ENCODE measurements at places on chromosomes 12 and 14. TPM values are rescaled to one million over a fixed set of nuclear protein-coding genes. Genes with fewer than 3 reads are reported as not detected.

Gene DDX24
- total RNA-seq: 89.6 TPM

Gene STAC3
- total RNA-seq: 3.3 TPM

Gene SIX1
- 0.41 TPM for total RNA-seq

Gene ASCL1
- not detected for total RNA-seq

Gene ANO2
- total RNA-seq: 4.5 TPM

- no peaks in the 10 kb centered on the region for H3K4me1 ChIP-seq
- H3K27me3 ChIP-seq: peaks cover 2% of the 10 kb centered on the region
- no peaks in the 10 kb centered on the region for H3K36me3 ChIP-seq
- no peak overlapping the region for H3K4me3 ChIP-seq
These were observed 47.4 kb downstream of the AVPR1A start for GRCh38 chr12:63103494-63104131.

DNA sequence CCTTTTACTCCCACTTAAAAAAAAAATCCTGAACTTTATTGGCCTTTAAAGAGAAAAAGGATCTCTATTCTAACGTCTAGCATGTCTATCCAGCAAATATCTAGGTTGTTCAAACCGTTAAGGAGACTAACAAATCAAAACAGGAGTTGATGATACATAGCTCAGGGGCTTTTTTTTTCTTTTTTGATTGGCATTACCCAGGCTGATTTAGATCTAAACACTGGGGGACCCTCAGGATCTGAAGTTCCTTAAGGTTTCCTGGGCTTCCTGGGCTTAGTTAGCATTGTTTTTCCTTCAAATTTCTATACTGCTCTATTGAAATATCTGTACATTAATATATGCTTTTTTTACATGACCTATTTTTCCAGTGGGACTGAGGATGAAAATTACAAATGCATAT lies 42.3 kb downstream of the EFCAB11 start:
- no peak overlapping the region for H3K4me3 ChIP-seq
- H3K27ac ChIP-seq: peak overlapping the region; percentile 77
- H3K36me3 ChIP-seq: no peaks in the 10 kb centered on the region
- H3K4me1 ChIP-seq: no peaks in the 10 kb centered on the region
- H3K27me3 ChIP-seq: no peaks in the 10 kb centered on the region
- no peak for DNase-seq

- DNase-seq: no peak
- H3K27ac ChIP-seq: no peak overlapping the region
- no peaks in the 10 kb centered on the region for H3K27me3 ChIP-seq
- H3K4me3 ChIP-seq: no peak overlapping the region
These were observed 211.8 kb downstream of the ANO2 start for GRCh38 chr12:5733136-5733755.

DNA sequence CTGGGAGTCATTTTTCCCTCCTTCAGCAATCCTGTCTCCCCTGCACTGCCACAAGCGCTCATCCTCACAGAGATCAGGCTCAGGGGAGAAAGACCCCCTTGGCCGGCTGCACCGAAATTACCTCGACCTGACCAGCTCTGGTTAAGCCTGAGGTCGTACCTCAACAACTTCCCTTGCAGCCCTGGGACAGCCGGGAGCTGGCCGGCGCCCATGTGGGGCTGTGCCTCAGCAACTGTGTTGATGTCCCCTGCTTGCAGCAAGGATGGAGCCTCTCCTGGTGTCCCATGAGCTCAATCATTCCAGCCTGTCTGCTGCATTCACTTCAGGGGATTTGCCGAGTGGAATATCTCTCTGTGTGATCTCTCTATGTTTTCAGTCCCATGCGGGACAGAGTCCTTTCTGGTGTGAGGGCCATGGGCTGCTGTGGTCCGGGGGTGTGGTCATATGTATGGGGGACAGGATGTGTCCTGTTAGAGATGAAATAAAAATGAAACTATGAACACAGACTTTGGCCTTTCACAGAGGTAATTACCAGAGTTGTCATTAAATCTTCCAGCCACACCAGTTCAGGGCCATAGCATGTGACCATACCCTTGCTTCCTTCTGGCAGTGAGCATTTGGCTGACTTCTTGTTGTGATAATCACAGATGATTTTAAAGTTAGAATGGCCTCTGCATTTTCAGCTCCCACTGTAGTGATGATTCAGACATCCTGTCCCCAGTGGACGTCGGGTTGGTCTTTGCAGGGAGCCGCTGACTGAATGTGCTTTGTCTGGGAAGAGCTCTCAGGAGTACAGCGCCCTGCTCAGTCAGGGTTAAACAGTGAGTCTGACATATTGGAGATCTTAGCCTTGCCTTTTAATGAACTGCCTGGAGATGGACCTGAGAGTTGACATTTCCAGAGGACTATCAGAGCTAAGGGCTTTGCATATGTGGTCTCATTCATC lies 405.9 kb downstream of the AACS start:
- H3K4me3 ChIP-seq: no peak overlapping the region
- H3K4me1 ChIP-seq: no peaks in the 10 kb centered on the region
- H3K36me3 ChIP-seq: no peaks in the 10 kb centered on the region
- no peak for DNase-seq

GRCh38 chr12:109721276-109721675 lies 7.7 kb downstream of the FAM222A start:
- H3K4me1 ChIP-seq: peaks cover 55% of the 10 kb centered on the region
- peaks cover 5% of the 10 kb centered on the region for H3K36me3 ChIP-seq
- DNase-seq: no peak
- H3K27me3 ChIP-seq: peaks cover 11% of the 10 kb centered on the region
- H3K4me3 ChIP-seq: no peak overlapping the region

DNA sequence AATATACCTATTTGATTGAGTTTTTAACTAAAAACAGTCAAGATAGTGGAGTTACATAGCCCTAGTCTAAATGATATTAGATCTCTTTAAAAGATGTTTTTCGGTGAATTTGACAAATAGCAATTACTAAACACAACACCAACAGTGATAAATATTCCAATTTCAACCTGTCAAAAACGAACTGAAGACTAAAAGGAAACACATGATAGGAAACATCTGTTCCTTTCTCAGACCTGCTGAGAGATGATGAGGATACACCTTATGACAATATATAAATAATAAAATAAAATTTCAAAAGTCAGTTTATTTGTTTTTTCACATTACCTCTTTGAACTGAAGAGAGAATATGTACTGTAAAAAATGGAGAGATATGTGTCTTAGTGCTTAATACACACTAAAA lies 232.7 kb downstream of the RASSF9 start:
- DNase-seq: no peak
- no peak overlapping the region for H3K4me3 ChIP-seq
- no peaks in the 10 kb centered on the region for H3K4me1 ChIP-seq
- no peaks in the 10 kb centered on the region for H3K27me3 ChIP-seq

DNA sequence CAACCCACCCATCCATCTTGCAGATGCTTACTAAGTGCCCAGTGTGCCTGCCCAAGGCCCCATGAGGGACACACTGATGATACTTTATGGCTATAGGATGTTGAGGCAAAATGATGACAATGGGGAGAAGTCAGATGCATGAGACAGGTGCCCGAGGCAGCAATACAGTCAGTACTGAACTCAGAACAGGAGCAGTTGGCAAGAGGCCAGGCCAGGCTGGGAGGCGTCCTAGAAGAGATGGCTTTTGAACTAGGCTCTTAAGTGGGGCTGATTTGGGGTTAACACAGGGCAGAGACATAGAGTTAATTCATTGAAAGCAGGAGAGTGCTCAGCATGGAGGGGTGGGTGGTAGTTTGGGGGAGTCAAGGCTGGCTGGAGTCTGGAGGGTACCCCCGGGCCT lies 15.6 kb downstream of the PLBD2 start:
- H3K4me3 ChIP-seq: peak overlapping the region; percentile 24
- no peak overlapping the region for H3K27ac ChIP-seq
- no peak for DNase-seq
- peaks cover 9% of the 10 kb centered on the region for H3K36me3 ChIP-seq
- H3K4me1 ChIP-seq: no peaks in the 10 kb centered on the region

GRCh38 chr14:21985081-21985480 lies 311.5 kb upstream of the OR4E1 start:
- no peaks in the 10 kb centered on the region for H3K4me1 ChIP-seq
- no peaks in the 10 kb centered on the region for H3K27me3 ChIP-seq
- H3K4me3 ChIP-seq: no peak overlapping the region

DNA sequence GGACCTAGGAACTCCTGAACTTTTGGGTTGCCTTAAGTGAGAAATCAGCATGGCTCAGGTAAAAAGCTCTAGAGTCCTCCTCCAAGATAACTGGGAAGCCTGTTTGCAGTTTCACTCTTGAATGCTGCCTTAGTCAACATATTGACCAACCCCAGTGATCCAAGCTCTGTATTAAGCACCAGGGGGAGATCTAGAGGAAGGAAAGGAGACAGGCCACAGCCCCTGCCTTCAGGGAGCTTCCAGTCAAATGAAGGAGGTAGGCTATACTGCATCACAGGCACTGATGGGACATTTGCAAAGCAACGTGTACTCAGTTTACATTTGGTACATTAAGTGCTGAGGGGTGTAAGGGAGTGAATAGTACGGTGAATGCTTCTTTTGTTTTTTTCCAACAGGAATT lies 1.2 kb upstream of the CSAD start:
- peaks cover 40% of the 10 kb centered on the region for H3K4me1 ChIP-seq
- peaks cover 15% of the 10 kb centered on the region for H3K27me3 ChIP-seq
- peaks cover 49% of the 10 kb centered on the region for H3K36me3 ChIP-seq
- no peak for DNase-seq
- H3K4me3 ChIP-seq: peak overlapping the region; percentile 95

DNA sequence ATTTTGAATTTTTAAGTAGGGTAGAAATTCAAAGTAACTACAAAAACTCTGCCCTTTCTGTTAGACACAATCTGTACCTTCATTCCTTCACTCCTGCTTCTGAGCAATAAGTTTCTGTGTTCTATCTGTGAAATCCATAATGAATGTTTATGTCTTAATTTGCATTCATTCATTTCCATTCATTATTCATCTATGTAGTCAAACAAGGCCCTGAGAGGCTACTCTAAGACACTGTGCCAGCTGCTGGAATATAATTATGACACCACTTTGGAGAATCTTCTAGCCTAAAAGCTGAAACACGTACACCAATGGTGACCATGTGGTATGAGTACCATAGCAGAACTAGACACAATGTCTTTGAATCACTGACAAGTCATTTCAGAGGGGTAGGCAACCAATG lies 199.9 kb upstream of the FAR2 start:
- no peak overlapping the region for H3K4me3 ChIP-seq
- H3K27me3 ChIP-seq: no peaks in the 10 kb centered on the region
- H3K36me3 ChIP-seq: no peaks in the 10 kb centered on the region
- H3K27ac ChIP-seq: no peak overlapping the region
- DNase-seq: no peak
- H3K4me1 ChIP-seq: no peaks in the 10 kb centered on the region

- H3K4me3 ChIP-seq: no peak overlapping the region
- no peak overlapping the region for H3K27ac ChIP-seq
- H3K4me1 ChIP-seq: peaks cover under 1% of the 10 kb centered on the region
- peaks cover 2% of the 10 kb centered on the region for H3K27me3 ChIP-seq
- DNase-seq: no peak
These were observed 80.4 kb downstream of the PPFIBP1 start for GRCh38 chr12:27604431-27604830.

- no peak overlapping the region for H3K4me3 ChIP-seq
- DNase-seq: no peak
- H3K27me3 ChIP-seq: peaks cover 7% of the 10 kb centered on the region
- peaks cover 20% of the 10 kb centered on the region for H3K4me1 ChIP-seq
These were observed 36.9 kb upstream of the SINHCAF start for GRCh38 chr12:31362759-31363415.

DNA sequence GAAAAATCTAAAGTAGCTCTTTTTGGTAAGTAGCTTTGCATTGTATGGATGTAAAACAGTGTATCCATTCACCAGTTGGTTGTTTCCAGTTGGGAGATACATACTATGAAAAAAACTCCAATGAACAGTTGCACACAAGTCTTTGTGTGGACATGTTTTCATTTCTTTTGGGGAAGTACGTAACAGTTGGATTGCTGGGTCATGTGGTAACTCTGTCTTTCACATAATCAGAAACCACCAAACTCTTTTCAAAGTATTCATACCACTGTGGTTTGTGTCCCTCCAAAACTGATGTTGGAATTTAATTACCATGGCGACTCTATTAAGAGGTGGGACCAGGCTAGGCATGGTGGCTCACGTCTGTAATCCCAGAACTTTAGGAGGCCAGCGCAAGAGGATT lies 58.9 kb upstream of the RESF1 start:
- H3K4me3 ChIP-seq: no peak overlapping the region
- no peak overlapping the region for H3K27ac ChIP-seq
- peaks cover 9% of the 10 kb centered on the region for H3K4me1 ChIP-seq
- DNase-seq: no peak
- peaks cover 4% of the 10 kb centered on the region for H3K27me3 ChIP-seq

GRCh38 chr14:36346052-36346451 lies 25.6 kb upstream of the MBIP start:
- DNase-seq: no peak
- H3K4me3 ChIP-seq: no peak overlapping the region
- peaks cover 2% of the 10 kb centered on the region for H3K27me3 ChIP-seq
- H3K27ac ChIP-seq: no peak overlapping the region
- H3K4me1 ChIP-seq: no peaks in the 10 kb centered on the region

- H3K4me1 ChIP-seq: no peaks in the 10 kb centered on the region
- no peaks in the 10 kb centered on the region for H3K27me3 ChIP-seq
- no peak overlapping the region for H3K4me3 ChIP-seq
- H3K36me3 ChIP-seq: no peaks in the 10 kb centered on the region
These were observed 717.8 kb upstream of the SEL1L start for GRCh38 chr14:82251494-82251893.

DNA sequence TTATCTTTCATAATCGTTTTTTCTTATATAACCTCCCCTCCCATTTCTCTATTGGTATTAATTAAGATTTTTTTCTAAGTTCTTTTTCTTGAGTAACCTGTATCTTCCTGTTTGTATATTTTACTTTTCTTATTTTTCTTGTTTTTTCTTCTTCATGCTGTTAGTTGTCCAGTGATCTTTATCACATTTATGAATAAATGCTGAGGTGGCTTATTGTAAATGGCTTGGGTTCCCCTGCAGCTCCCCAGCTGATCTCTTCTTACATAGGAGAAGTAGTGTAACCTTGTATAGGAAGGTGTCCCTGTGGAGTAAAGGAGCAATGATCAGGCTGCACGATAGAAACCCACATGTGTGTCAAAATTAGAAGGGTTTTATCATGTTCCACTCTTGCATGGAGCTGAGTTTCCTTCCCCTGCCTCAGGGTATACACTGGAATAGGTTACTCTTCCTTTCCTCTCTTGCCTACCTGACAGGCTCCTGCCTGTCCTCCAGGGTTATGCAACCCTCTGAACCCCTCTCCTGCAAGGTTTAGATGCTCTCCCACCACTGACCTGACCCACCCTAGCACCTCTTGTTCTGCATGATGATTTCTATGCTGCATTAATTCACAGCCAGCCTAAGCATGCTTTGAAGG lies 334.8 kb upstream of the RGS6 start:
- no peak for DNase-seq
- no peak overlapping the region for H3K4me3 ChIP-seq
- peaks cover 13% of the 10 kb centered on the region for H3K36me3 ChIP-seq

Measured in endothelial cell (in vitro differentiated cells).